Fibroblast of lung (primary cell): ENCODE measurements at places on chromosomes 12 and 14. TPM values are rescaled to one million over a fixed set of nuclear protein-coding genes. Genes with fewer than 3 reads are reported as not detected.

DNA sequence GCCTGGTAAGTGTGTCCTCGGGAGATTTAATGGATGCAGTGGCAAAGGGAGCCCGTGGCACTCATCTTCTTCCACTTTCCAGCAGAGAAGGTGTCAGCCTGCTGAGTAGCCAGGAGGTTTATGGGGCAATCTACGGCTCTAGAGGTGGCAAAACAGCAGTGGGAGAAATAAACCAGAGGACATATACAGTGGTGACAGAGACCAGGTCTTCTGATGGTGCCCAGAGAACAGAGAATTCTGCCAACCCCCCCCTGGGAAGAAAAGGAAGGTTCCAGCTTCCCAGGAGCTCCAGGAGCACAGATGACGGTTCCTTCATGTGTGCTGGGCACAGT is 43.0 kb downstream of the SMIM41 start:
- H3K4me3 ChIP-seq = no peak overlapping the region
- DNase-seq = no peak
- peaks cover 3% of the 10 kb centered on the region for H3K4me1 ChIP-seq
- peaks cover 7% of the 10 kb centered on the region for H3K27me3 ChIP-seq

The VRTN gene
- not detected in 2 replicates for total RNA-seq

GRCh38 chr12:26425587-26426260 is 230.4 kb downstream of the SSPN start:
- no peaks in the 10 kb centered on the region for H3K36me3 ChIP-seq
- DNase-seq = peak; percentile 90
- H3K4me3 ChIP-seq = no peak overlapping the region

DNA sequence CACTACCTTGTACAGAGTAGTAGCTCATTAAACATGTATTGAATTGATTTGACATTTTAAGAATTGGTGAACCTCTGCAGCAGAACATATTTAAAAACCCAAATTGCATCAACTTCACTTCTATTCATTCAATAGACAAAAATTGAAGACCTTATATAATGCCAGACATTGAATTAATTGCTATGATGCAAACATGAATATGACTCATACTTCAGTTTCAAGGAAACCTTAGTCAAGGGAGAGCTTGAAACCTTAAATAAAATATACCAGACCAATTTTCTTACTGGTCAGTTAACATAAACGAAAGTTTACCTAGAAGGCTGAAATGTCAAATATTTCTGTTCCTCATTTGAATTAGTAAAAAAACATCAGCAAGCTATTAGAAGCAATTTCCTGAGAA is 5.0 kb upstream of the MGAT4C start:
- no peaks in the 10 kb centered on the region for H3K27me3 ChIP-seq
- DNase-seq = peak; percentile 70
- H3K4me1 ChIP-seq = no peaks in the 10 kb centered on the region
- H3K4me3 ChIP-seq = no peak overlapping the region
- no peak overlapping the region for H3K27ac ChIP-seq

GRCh38 chr12:59500915-59501314 is 94.9 kb upstream of the SLC16A7 start:
- no peaks in the 10 kb centered on the region for H3K4me1 ChIP-seq
- H3K27ac ChIP-seq = no peak overlapping the region
- H3K27me3 ChIP-seq = no peaks in the 10 kb centered on the region
- no peaks in the 10 kb centered on the region for H3K36me3 ChIP-seq
- DNase-seq = no peak

The B3GNT4 gene
- total RNA-seq = under 0.01 and 0.33 TPM in 2 replicates

GRCh38 chr12:3489057-3489456 is 1.9 kb upstream of the PRMT8 start:
- H3K27me3 ChIP-seq = peaks cover 24% of the 10 kb centered on the region
- no peaks in the 10 kb centered on the region for H3K36me3 ChIP-seq
- no peak overlapping the region for H3K4me3 ChIP-seq
- no peak overlapping the region for H3K27ac ChIP-seq
- H3K4me1 ChIP-seq = no peaks in the 10 kb centered on the region
- DNase-seq = peak; percentile 35

The KRT76 gene
- not detected in 2 replicates for total RNA-seq

GRCh38 chr14:90454041-90455000 is 57.5 kb downstream of the CALM1 start:
- no peak overlapping the region for H3K27ac ChIP-seq
- H3K27me3 ChIP-seq = peaks cover 6% of the 10 kb centered on the region
- H3K4me3 ChIP-seq = no peak overlapping the region

GRCh38 chr12:111158992-111159391 is 209.9 kb downstream of the PHETA1 start:
- H3K27ac ChIP-seq = no peak overlapping the region
- H3K27me3 ChIP-seq = no peaks in the 10 kb centered on the region
- DNase-seq = no peak

DNA sequence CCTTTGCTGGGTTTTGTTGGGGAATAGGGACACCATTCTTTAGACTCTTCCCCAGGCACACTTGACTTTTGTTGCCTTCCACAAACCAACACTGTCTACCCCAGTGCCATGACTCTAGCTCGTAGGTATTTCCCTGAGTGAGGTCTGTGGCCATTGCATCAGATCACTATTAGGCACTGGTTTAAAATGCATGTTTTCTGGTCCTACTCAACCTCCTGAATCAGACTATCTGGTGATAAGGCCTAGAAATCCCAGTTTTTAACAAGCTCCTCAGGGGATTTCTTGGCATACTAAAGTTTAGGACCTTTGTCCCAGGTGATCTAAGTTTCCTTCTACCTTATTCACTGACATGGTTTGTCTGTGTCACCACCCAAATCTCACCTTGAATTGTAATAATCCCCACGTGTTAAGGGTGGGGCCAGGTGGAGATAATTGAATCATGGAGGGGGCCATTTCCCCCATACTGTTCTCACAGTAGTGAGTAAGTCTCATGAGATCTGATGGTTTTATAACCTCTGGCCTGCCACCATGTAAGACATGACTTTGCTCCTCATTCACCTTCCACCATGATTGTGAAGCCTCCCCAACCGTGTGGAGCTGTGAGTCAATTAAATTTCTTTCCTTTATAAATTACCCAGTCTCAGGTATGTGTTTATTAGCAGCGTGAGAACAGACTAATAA is 87.8 kb upstream of the PSMC1 start:
- no peak for DNase-seq
- H3K4me3 ChIP-seq = no peak overlapping the region
- H3K4me1 ChIP-seq = no peaks in the 10 kb centered on the region
- no peaks in the 10 kb centered on the region for H3K27me3 ChIP-seq
- H3K27ac ChIP-seq = no peak overlapping the region
- no peaks in the 10 kb centered on the region for H3K36me3 ChIP-seq

DNA sequence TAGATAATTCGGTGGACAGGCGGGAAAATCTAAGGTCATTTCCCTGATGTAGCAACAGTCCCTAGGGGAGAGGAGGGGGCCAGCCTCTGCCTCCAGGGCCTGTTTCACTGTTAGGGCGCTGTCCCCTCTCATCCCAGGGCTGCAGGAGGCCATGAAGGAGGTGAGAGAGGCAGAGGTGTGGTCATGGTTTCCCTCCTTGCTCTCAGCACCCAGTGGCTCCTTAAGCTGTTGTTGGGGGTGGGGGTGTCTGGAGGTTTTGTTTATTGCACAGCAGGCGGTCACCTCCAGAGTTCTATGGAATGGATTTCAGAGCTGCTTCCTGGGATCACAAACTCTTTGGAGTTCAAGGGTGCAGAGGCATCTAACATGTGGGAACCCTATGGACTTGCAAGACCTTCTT is 212.5 kb upstream of the RTL1 start:
- no peak overlapping the region for H3K27ac ChIP-seq
- H3K4me3 ChIP-seq = no peak overlapping the region
- H3K4me1 ChIP-seq = no peaks in the 10 kb centered on the region
- H3K27me3 ChIP-seq = no peaks in the 10 kb centered on the region
- H3K36me3 ChIP-seq = no peaks in the 10 kb centered on the region

The TPPP2 gene
- total RNA-seq = not detected in 2 replicates

GRCh38 chr14:71591929-71592328 is 340.3 kb upstream of the RGS6 start:
- no peak overlapping the region for H3K27ac ChIP-seq
- peak; percentile 39 for DNase-seq

The PTHLH gene
- 0.26 and 1.8 TPM in 2 replicates for total RNA-seq

The TTLL5 gene
- 18.2 and 23.8 TPM in 2 replicates for total RNA-seq

DNA sequence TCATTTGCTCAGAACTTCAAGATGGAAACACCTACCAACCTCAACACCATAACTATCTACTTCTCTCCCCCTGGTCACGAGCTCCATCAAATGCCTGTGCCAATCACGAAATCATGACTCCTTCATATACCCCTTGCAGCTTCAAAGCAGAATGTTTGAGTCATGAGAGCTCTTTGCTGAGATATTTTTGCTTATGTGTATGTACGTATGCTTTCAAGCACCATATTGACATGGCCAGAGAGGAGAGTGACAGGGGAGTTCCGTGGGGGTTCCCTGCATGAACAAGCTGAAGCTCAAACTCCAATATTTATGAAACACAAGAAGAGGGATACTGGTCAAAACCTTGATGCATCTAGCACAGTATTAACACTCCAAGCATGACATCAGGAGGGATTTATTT is 374.4 kb downstream of the DPF3 start:
- peaks cover 4% of the 10 kb centered on the region for H3K4me1 ChIP-seq
- no peaks in the 10 kb centered on the region for H3K27me3 ChIP-seq
- no peak overlapping the region for H3K27ac ChIP-seq
- DNase-seq = no peak
- no peaks in the 10 kb centered on the region for H3K36me3 ChIP-seq

The EML5 gene
- total RNA-seq = 0.66 and 0.77 TPM in 2 replicates

DNA sequence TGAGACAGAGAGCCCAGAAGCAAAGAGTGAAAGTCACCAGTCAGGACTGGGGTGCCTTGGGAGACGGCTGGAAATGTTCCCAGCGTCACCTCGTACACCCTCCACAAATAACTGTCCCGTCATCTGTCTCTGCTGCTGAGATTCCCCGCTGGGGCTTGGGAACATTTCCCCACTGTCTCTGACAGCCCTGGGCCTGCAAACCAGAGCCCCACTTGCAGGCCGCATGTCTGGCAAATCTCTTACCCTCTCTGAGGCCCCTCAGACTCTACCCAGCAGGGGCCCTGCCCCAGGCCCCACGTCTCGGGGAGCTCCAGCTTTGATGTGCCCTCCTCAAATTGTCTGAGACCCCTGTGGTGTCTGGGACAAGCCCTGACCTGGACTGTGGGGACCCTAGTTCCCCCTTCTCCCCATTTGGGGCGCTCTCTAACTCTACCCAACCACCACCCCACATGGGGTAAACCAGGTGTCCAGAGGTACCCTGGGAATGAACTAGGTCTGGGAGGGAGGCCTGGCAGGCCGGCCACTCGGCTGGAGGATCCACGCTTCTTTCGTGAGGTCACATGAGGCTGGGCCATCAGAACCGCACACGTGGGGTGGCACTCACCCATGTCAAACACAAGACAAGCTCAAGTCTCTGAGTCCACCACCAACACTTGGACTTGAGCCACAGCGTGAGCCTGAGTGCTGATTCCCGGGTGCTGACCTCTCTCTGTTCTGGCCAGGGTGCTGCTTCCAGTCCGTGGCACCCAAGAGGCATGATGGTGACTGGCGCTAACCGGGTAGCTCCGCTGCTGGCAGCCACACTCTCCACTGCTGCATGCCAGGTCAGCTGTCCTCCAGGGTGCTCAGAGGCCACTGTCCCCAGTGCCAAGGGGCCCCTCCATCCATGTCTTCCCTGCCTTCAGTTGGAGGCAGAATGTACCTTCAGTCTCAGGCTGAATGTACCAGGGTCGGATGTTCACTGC is 59.8 kb downstream of the DIO3 start:
- no peaks in the 10 kb centered on the region for H3K27me3 ChIP-seq
- no peaks in the 10 kb centered on the region for H3K4me1 ChIP-seq
- no peaks in the 10 kb centered on the region for H3K36me3 ChIP-seq
- H3K27ac ChIP-seq = no peak overlapping the region
- no peak overlapping the region for H3K4me3 ChIP-seq
- DNase-seq = no peak

The A2M gene
- 95.0 and 239 TPM in 2 replicates for total RNA-seq

DNA sequence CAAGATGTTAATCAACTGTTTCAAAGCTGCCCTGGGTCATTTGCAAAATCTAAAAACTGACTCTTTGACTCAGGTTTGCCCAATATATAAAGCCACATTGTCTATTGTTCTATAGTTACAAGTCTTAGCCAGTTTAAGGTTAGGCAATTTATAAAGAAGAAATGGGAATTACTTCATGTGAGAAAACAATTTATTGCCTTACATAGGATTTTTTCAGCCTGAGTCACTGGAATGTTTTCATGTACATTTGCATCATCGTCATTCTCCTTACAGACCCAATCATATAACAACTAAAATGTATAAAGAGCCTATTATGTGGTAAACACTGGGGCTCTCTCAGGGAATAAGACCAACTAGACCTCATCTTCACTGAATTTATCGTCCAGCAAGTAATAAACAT is 100.3 kb upstream of the PLEKHG7 start:
- peak overlapping the region; percentile 14 for H3K27ac ChIP-seq
- peaks cover 2% of the 10 kb centered on the region for H3K4me1 ChIP-seq
- no peak overlapping the region for H3K4me3 ChIP-seq
- H3K36me3 ChIP-seq = no peaks in the 10 kb centered on the region
- H3K27me3 ChIP-seq = no peaks in the 10 kb centered on the region

- no peak overlapping the region for H3K27ac ChIP-seq
- H3K4me1 ChIP-seq = no peaks in the 10 kb centered on the region
- no peak overlapping the region for H3K4me3 ChIP-seq
- DNase-seq = no peak
- no peaks in the 10 kb centered on the region for H3K27me3 ChIP-seq
Observed at GRCh38 chr14:30848449-30849240, 25.7 kb upstream of the COCH start.

DNA sequence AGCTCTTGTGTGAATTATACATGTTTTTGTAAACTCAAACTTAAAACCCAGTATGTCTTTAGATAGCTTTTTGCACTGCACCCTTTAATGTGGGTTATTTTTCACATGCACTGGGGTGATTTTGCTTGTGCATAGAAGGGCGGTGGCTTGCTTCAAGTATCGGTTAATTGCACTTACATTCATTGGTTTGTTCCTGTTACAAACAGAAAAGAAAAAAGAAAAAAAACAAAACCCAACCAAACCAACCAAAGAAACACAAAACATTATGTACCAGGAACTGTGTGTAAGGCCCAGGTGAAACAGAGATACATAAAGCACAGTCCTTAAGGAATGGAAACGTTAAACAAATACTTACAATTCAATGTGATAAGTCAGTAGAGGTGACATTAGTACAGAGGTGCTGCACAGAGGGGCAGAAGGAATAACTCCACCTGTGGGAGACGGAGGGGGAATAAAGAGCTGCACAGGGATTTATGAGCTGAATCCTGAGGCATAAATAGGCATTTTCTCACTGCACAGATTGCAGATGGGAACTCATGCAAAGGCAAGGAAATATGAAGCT is 151.4 kb downstream of the KTN1 start:
- H3K27me3 ChIP-seq = no peaks in the 10 kb centered on the region
- no peaks in the 10 kb centered on the region for H3K4me1 ChIP-seq
- H3K27ac ChIP-seq = no peak overlapping the region
- DNase-seq = no peak

GRCh38 chr12:49905718-49906314 is 2.1 kb upstream of the FAIM2 start:
- peaks cover 2% of the 10 kb centered on the region for H3K4me1 ChIP-seq
- no peak overlapping the region for H3K4me3 ChIP-seq
- no peak for DNase-seq
- no peaks in the 10 kb centered on the region for H3K27me3 ChIP-seq
- no peaks in the 10 kb centered on the region for H3K36me3 ChIP-seq

- no peaks in the 10 kb centered on the region for H3K36me3 ChIP-seq
- peak; percentile 52 for DNase-seq
- no peaks in the 10 kb centered on the region for H3K27me3 ChIP-seq
- H3K4me3 ChIP-seq = no peak overlapping the region
- H3K4me1 ChIP-seq = no peaks in the 10 kb centered on the region
Observed at GRCh38 chr12:63420206-63420644, 248.1 kb downstream of the DPY19L2 start.

The RFX4 gene
- total RNA-seq = not detected in 2 replicates
